Mesangial cell (primary cell): ENCODE measurements at places on chromosomes 3 and 15. TPM values are rescaled to one million over a fixed set of nuclear protein-coding genes. Genes with fewer than 3 reads are reported as not detected.

Gene SNX22
- under 0.01 and 0.25 TPM in 2 replicates for total RNA-seq

Gene EFCAB12
- under 0.01 TPM in 1 of 2 replicates, not detected in the other for total RNA-seq

Gene SUSD5
- total RNA-seq: 2.5 and 7.5 TPM in 2 replicates

Gene NRROS
- total RNA-seq: 0.65 and 2.2 TPM in 2 replicates

Gene HYAL2
- total RNA-seq: 155 and 163 TPM in 2 replicates

Gene REC114
- total RNA-seq: not detected in 2 replicates

Gene LTF
- total RNA-seq: not detected in 2 replicates

Gene FOXP1
- total RNA-seq: 94.7 and 96.8 TPM in 2 replicates

Gene FAM162A
- 14.0 and 17.1 TPM in 2 replicates for total RNA-seq

Gene TGM5
- not detected in 2 replicates for total RNA-seq

Gene CPN2
- total RNA-seq: not detected in 2 replicates
